ENCODE measurements at places on chromosomes 1 and 21.

GRCh38 chr1:159700312-159700711 lies 14.1 kb downstream of the CRP start:
- DNase-seq, result no peak

GRCh38 chr1:203217668-203218067 lies 11.8 kb downstream of the CHIT1 start:
- no peak for DNase-seq

GRCh38 chr21:38376235-38376634 lies 119.4 kb downstream of the KCNJ15 start:
- DNase-seq, result no peak

GRCh38 chr1:204268101-204268500 lies 54.3 kb upstream of the GOLT1A start:
- no peak for DNase-seq

- no peak for DNase-seq
Measured at GRCh38 chr1:203450479-203451149, 25.0 kb upstream of the PRELP start.

DNA sequence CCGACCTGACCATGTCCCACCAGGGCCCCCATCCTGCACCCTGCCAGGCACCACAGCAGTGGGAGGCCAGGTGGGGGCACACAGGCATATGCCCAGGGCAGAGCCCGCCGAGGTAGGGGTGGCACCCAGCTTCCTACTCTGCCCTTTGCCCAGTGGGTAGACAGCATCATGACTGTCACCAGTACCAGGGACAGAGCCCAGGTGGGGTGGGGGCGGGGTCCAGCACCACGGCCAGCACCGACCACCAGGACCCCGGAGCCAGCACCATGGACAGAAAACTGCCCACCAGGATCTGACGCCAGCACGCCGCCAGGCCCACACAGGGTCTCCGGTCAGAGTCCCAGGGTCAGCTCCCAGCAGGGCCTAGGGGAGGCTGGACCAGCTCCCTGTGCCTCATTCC lies 3.8 kb downstream of the TAS1R3 start:
- DNase-seq, result no peak

DNA sequence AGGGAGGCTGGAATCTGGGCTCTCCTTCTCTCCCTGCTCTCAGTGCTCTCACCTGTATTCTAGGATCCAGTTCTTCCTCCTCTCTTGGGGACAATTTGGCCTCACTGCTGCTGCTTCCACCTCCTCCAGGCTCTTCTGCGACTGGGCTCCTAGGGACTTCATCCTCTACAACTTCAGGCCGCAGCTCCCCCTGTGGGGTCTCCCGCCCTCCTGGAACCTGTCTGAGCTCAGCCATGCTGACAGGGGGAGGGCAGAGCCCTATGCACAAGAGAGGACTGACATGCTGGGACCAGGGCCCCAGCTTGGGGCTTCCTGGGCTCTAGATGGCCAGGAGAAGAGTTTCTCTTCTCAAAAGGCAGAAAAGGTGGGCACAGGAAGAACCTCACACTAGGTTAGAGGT lies 1.0 kb downstream of the SH3BP5L start:
- DNase-seq, result no peak

- no peak for DNase-seq
Measured at GRCh38 chr1:75514270-75514669, 96.6 kb downstream of the SLC44A5 start.

GRCh38 chr1:72283307-72284083 lies 1.2 kb upstream of the NEGR1 start:
- peak; percentile 10 for DNase-seq

- DNase-seq, result no peak
Measured at GRCh38 chr1:236727521-236727920, 41.2 kb downstream of the ACTN2 start.

DNA sequence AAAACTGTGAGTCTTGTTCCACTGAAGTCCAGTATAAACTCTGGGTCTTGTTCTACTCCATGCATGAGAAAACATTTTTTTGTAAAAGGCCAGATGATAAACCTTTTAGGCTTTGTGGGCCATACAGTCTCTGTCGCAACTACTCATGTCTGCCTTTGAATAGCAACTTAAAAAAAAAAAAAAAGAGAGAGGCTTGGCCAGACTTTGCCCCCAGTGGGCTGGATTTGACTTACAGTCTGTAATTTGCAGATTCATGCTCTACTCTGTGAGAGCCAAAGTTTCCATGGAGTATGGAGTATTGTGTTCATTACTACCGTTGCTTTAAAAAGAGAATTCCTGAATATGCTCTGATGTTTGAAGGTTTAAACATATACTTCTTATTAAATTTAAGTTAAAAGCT lies 654.9 kb upstream of the PKN2 start:
- DNase-seq, result no peak

- no peak for DNase-seq
Measured at GRCh38 chr1:155272466-155273342, 600 bp downstream of the CLK2 start.

GRCh38 chr1:112836642-112837041 lies 119.4 kb downstream of the SLC16A1 start:
- DNase-seq, result no peak

- DNase-seq, result no peak
Measured at GRCh38 chr21:35925497-35925896, 134.8 kb downstream of the SETD4 start.

DNA sequence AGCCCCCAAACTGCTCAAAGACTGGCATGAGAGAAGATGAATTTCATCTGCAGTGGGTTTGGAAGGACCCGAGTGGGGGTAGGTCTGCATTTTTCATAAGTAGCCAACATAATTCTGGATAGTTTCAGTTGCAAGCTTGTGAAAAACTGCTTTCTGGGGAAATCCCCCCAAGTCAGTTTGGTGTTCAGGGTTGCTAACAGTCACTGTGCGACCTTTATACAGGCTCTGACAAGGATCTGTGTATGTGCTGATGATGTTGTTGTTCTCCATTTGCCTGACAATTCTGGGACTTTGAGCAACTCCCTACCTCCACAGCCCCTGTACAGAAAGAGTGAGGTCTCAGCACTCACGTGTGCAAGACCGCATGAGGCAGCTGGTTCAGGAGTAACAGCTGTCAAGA lies 87.9 kb downstream of the SUSD4 start:
- no peak for DNase-seq

- DNase-seq, result no peak
Measured at GRCh38 chr1:43309405-43310025, 8.7 kb downstream of the TIE1 start.

DNA sequence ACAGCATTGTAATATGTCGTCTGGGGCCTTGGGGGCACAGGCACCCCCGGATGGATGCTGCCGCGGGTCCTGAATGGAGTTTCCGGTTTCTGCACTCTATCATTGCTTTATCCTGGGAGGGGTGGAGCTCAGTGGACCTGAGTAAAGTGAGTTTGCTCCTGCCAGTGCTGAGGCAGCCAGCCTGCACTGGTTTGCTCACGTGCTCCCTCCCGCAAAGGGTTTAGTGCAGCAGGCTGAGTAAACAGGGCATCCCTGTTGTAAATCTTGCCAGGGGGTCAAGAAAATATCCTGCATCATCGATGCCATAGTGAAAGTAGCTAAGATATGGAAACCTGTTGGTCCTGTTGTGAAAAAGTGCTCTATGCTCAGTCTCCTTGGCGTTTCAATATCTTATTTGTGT lies 85.6 kb upstream of the BRINP3 start:
- DNase-seq, result no peak

DNA sequence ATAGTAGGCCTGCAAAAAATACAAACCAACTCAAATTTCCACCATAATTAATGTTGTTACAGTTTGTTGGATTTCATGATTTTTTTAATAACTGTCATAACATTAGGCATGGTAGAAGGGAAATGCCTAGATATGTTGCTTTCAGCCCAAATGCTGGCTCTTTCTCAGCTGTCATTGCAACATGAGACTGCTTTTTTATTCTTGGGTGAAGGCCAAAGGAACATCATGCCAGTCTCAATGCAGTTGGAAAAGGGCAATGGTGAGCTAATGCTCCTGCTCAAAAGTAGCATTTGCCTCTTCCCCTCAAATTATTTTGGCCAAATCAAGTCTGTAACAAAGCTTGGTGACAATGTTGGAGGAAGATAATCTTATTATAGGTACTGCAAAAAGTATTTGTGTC lies 877.7 kb upstream of the PRMT6 start:
- no peak for DNase-seq

DNA sequence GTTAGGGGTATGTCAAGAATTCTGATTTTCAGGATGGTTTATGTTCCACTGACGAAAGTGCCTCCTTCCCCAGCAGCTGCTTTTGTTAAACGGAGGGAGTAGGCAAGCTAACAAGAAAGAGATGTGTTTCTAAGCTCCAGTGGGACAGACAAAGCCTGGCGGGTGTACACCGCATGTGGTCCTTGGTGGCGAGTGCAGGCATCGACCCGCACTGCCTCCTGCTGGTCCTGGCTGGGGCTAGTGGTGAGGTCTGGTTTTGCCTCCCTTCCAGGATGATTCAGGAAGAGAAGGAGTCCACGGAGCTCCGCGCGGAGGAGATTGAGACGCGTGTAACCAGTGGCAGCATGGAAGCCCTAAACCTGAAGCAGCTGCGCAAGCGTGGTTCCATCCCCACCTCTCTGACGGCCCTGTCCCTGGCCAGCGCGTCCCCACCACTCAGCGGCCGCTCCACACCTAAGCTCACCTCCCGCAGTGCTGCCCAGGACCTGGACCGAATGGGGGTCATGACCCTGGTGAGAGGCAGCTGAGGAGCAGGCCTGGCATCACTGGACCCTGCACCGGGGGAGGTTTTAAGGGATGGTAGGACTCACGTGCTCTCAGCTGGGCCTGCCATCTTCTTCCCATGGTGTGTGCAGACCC lies 29.0 kb downstream of the PPFIA4 start:
- no peak for DNase-seq

DNA sequence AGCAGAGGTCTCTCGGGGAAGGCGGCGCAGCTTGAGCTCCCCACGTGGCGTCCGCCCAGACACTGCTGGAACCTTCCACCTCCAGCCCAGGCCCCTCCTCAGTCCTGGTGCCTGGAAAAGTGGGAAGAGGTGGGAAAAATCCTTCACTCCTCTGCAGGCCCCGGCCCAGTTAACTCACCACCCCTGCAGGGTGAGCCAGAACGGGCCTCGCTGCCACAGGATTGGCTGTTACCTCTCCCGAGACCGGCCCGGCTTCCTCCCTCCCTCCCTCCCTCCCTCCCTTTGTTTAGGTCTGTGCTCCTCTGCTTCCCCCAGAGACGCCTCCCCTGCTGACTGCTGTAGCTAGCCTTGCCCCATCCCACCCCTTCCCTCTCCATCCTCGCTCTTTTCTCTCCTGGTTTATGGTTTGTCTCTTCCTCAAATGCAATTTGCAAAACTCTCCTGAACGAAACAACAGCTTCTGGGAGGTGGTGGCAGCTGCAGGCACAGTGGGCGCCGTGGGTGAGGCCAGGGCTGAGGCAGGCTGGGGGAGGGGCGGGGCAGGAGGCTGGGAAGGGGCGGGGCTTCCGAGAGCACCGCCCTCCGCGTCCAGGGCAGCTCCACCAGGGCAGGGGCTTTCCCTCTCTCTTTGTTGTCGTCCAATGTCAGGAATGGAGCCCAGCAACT lies 6.5 kb downstream of the CAPN9 start:
- peak; percentile 6 for DNase-seq

DNA sequence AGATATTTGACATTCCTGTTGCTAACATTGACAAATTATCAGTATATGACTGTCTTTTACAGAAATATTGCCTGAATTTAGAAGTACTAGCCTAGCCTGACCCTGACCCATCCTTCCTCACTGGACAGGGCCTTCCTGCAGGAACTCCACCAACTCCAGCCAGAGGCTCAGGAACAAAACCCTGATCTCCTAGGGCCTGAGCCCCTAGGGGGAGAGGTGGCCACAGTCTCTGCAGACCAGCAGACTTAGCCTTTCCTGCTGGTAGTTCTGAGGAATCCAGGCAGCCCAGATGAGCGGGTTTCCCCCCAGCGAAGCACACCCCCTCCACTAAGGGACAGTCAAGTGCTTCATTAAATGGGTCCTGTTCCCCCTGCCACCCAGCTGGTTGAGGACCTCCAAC lies 44.3 kb upstream of the LRIF1 start:
- no peak for DNase-seq

GRCh38 chr1:36475910-36476604 lies 6.7 kb downstream of the CSF3R start:
- DNase-seq, result no peak

GRCh38 chr1:235075048-235075776 lies 53.4 kb downstream of the TOMM20 start:
- DNase-seq, result peak; percentile 78

DNA sequence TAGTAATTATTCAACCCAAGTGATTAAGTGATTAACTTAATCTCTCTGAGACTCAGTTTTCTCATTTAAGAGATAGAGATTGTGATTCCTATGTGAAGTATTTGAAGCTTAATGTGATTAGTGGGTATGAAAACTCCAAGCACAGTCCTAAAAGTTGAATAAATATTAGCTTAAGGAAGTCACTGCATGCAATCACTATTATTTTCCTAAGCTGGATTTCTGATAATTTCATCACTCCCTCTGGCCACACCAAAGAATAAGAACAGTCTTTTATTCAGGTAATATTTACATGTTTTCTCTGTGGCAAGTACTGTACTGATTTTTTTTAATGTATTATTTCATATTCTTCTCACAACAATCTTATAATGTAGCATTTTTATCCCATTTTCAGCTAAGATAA lies 31.1 kb downstream of the CD55 start:
- no peak for DNase-seq

- no peak for DNase-seq
Measured at GRCh38 chr1:920010-920409, 3.7 kb upstream of the SAMD11 start.

DNA sequence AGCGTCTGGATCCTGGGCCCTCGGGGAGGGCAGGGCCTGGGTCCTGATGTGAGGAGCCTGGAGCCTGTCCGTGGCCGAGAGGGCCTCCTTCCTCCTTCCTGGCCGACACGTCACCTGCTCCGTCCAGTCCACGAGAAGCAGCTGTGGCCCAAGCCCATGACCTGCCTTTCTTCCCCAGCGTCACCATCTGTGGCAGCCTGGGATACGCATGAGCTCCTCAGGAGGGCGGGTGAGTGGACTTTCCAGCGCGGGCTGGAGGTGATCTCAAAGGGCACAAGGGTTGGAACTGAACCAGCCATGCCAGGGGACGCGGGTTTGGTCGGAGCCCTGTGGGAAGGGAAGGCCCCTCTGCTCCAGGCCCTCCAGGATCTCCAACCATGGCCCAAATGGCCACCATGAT lies 90.4 kb downstream of the DHRS3 start:
- DNase-seq, result no peak

- DNase-seq, result no peak
Measured at GRCh38 chr1:2923351-2923750, 97.9 kb upstream of the ACTRT2 start.

- DNase-seq, result peak; percentile 7
Measured at GRCh38 chr1:99820546-99820945, 29.6 kb upstream of the AGL start.

GRCh38 chr1:58249388-58249736 lies 297.2 kb downstream of the OMA1 start:
- no peak for DNase-seq

DNA sequence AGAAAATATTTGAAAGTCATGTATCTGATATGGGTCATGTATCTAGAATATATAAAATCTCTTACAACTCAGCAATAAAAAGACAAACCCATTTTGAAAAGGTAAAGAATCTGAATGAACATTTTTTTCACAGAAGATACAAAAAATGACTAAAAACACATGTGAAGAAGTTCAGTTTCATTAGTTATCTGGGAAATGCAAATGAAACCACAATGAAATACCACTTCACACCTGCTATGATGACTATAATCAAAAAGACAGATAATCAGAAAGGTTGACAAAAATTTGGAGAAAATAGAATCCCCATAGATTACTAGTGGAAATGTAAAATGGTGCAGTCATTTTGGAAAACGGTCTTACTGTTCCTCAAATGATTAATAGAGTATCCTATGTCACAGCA lies 631.0 kb downstream of the MRPL39 start:
- DNase-seq, result no peak
